Stimulated activated CD8-positive, alpha-beta memory T cell treated with anti-CD3 and anti-CD28 coated beads, Interleukin-15, amount 100 ng/mL, for 4 hours (primary cell): ENCODE measurements at places on chromosomes 4 and X.

GRCh38 chr4:1222036-1222789, 26.7 kb downstream of the CTBP1 start:
- DNase-seq, result no peak

GRCh38 chrX:101079736-101080270, 1.1 kb downstream of the TMEM35A start:
- no peak for DNase-seq

- DNase-seq, result no peak
Observed at GRCh38 chr4:55722132-55722531, 86.0 kb upstream of the NMU start.

GRCh38 chr4:109547394-109547793, 12.7 kb upstream of the MCUB start:
- no peak for DNase-seq

GRCh38 chr4:19030536-19030935, 1009.0 kb upstream of the LCORL start:
- DNase-seq, result no peak

DNA sequence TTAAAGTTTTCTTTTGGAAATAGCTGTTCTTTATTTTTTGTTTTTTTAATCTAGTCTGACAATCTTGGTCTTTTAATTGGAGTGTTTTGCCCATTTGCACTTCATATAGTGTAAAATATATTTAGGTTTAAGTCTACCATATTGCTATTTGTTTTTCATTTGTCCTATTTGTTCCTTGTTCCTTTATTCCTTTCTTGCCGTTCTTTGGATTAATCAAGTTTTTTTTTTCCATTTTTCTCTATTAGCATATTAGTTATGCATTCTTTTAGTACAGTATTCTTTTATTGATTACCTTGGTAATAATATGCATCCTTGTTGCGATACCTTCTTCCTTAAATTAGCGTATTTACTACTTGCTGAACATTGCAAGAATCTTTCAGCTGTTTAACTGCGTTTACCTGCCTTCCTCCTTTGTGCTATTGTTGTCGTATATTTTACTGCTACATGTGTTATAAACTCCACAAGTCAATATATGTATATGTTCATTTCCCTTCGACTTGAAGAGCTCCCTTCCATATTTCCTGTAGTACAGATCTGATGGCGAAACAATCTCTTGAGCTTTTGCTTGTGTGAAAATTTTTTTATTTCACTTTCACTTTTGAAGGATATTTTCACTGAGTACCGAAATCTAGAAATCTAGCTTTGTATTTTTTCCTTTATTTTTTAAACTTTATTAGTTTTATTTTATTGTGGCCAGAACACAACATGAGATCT, 23.9 kb upstream of the RNF212 start:
- no peak for DNase-seq
